ENCODE measurements at places on chromosomes 13 and 19.

- DNase-seq: peak; percentile 77
Measured at GRCh38 chr13:24922387-24922744, 158.4 kb downstream of the RNF17 start.

DNA sequence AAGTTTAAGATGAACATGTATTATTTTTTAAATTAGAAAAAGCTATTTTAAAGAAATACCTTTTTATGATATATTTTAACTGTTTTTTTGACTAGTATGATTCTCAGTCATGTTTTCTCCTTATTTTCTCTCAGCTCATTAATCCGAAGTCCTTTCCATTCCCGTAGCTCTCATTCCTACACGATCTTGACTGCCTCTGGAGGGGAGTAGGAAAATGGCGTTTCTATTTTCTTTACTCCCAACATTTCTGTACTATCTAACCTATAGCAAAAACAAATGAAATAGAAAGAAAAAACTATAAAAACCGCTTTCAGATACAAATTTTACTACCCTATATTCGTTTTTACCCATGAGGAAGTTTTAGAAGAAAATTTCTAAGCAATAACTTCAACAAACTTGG lies 343.8 kb downstream of the RBM26 start:
- no peak for DNase-seq

GRCh38 chr13:20127562-20128458 lies 33.0 kb downstream of the GJA3 start:
- DNase-seq: peak; percentile 84

DNA sequence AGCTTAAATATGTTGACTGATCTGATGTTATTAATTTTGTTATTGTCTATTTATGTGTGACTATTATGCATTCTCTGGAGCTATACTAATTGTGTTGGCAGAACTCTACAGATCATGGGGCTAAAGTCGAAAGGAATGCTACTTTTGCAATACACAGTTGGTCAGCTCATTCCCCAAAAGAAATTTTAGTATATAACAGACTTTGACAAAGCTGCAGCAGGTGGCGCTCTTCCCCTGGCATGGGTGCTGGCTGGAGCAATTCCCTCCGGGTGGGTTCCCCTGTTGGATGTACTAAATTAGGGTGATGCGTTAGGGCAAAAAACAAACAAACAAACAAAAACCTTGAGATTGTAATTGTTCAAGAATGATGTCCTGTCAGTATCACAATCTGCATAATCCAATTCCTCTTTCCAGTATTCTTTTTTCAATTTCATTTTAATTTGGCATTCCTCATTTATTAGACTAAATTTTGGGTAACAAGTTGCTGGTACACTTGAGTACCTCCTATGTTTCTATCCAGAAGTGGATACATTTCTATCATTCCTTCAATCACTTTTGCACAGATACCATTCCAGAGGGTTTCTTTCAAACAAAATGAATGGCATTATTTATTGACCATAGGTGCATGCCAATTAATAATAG lies 322.8 kb upstream of the EDNRB start:
- no peak for DNase-seq

DNA sequence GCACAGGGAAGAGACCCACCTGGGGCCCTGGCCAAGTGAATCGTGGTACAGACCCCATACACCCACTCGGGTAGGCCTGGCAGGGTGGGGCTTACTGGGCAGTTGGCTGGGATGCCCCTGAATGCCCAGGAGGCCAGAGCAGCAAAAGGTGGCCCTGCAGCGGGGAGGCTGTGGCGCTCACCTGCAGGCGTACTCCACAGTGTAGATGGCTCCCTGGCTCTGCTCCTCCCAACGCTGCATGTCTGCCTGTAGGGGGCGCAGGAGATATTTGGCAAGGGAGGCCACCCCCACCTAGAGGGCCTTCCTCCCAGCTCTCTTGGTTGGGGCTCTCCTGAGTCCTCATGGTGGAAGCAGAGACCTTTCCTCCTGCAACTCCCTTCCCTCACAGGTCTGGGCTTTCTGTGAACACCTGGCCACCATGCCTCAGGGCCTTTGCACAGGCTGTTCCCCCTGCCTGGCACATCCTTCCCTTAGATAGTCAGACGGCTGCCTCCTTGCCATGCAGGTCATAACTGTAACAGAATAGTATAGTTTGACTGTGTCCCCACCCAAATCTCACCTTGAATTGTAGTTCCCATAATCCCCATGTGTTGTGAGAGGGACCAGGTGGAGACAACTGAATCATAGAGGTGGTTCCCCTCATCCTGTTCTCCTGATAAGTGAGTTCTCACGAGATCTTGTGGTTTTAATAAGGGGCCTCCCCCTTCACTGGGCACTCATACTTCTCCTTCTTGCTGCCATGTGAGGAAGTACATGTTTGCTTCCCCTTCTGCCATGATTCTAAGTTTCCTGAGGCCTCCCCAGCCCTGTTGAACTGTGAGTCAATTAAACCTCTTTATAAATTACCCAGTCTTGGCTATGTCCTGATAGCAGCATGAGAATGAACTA lies 5.9 kb downstream of the BORCS8 start:
- no peak for DNase-seq

DNA sequence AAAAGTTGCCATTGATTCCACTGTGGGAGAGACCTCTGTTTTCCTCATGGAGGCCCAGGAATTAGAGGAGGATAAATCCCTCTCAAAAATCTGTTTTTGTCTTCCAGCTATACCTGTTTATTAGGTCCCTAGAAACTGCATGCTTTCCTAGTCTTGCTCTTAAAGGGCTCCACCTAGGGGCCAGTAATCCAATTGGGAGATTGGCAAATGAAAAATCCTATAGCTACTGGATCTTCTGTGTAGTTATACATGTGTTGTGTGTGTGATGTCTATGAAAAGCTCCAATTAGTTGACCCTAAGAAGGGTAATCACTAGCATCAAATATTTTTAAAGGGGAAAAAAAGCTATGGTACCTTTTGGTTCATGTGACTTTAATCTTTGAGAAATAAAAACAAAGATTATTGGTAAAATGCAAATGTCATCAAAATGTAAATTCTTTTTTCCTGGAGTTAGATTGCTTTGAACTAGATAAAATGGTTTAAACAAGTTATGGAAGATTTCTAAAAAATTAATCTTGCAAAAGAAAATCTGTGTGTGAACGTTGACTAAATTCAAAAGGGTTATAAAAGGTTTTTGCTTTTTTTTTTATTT lies 63.4 kb upstream of the C1QTNF9B start:
- DNase-seq: no peak

DNA sequence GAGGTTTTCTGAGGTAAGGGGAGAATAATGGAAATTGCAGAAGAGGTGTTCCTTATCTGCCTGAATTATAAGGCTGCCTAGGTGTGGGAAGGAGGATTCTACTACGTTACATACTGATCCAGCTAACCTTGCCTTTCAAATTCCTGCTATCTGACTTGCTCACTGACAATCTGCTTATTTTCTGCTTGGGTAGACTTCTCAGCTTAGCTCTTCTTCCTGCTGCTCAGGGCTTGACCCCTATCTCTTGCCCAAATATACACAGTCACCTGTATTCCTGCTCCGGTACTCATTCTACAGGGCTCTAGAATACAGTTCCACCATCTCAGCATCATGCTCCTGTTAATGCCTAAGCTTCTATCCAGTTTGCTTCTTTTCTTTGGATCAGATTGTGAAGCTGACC lies 1607.6 kb downstream of the OLFM4 start:
- no peak for DNase-seq

DNA sequence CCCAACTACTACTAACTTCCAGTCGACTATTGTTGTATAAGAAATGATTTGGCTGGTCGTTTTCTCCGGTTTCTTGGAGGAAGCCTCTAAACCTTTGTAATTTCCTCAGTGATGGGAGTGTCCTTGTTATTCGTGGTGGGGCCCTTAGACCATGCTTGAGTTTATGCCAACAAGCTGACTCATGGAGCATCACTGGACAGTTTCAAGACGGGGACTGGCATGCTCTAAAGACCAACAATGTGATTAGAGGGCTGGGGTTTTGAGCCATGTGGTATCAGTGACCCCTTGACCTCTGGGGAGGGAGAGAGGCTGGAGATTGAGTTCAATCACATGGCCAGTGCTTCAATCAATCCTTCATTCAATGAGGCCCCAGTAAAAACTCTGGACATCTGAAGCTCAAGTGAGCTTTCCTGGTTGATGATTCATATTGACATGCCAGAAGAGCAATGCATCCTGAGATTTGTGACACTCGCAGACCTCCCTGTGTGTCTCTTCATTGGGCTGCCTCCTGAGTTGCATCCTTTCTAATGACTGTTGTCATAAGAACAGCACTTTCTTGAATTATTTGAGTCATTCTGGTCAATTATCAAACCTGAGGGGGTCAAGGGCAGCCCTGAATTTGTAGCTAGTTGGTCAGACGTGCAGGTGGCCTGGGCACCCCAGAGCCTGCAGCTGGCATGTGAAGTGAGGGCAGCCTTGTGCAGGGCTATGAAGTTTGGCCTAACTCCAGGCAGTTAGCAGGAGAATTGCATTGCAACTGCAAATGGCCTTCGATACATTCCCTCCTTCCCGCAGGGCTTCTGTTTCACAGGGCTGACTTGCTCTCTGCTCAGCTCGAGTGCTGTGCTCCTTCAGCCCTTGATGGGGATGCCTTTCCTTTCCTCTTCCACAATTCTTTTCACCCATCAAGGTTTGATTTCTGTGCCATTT lies 246.5 kb downstream of the FGF9 start:
- DNase-seq: no peak

- DNase-seq: no peak
Measured at GRCh38 chr13:59774491-59774971, 389.2 kb downstream of the DIAPH3 start.

GRCh38 chr13:39676315-39676876 lies 20.9 kb downstream of the COG6 start:
- no peak for DNase-seq

DNA sequence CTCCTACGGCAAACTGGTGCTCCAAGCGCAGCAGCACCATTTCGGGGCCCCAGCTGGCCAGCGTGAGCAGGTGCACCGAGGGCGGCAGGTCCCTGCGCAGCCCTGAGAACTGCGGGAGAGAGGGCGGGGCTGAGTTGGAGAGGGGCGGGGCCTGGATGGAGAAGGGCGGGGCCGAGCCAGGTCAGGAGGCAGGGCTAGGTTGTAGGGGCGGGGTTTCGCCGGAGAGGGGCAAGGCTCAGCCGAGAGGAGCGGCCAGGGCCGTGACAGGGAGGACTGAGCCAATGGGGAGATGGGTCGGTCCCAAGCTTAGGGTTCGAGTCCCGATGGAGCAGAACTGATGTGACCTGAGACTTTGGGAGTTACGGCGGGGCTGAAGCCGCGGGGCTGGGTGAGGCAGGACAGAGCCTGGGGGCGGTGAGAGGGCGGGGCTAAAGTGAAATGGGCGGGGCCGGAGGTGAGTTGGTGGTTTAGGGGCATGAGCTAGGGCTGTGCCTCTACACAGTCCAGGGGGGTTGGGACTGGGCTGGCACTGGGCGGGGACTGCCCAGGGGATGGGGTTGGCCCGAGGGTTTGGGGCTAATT lies 19.0 kb downstream of the MAN2B1 start:
- DNase-seq: no peak

DNA sequence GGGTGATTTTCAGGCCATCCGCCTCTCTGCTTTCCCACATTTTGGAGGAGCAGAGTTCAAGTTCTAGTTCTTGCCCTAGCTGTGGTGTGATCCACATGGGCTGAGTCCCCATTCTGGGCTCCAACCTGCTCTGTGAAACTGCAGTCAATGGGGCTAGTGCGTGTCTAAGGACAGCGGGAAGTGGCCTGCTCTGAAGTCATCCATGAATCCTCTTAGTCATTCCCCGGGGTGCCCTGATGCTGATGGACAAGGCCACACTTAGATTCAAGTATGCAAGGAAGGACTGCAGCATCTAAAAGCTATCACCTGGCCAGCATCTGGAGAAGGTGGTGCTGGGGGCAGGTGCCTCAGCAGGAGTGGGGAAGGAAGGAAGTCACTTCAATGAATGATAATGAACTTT lies 94.6 kb downstream of the TSHZ3 start:
- DNase-seq: no peak

GRCh38 chr13:99296398-99296797 lies 10.8 kb downstream of the GPR183 start:
- no peak for DNase-seq

GRCh38 chr13:34155931-34156607 lies 338.1 kb downstream of the RFC3 start:
- no peak for DNase-seq

DNA sequence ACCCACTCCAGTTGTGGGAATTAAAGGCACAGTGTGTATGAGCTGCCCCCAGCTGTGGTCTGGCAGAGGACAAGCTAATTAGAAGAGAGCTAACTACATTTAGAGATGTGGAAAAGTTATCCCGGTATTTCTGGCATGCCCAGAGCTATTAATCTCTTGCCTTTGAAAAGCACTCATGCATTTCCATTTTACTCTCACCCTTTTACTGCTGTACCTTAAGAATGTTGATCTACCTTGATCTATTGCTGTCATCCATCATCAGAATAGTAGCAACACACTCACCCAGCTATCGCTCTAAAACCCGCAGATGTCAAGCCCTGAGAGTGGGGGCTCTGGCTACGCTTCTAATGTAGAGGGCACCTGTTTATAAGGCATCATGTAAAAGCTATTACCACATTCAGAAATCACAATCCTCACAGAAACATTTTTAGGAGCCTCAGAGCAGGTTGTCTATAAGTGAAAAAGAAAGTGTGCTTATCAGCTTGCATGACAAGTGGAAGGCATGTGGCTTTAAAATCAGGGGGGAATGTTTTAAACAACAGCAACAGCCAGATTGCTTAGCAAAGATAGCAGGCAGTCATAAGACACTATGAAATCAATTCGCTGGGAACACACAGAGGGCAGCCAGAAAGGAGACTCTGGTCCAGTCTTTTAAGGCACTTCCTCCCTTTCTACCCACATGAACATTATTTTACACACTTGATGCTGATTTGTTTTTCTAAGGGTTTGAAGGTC lies 224.2 kb upstream of the IRS2 start:
- DNase-seq: no peak

GRCh38 chr13:104895521-104895920 lies 1639.9 kb downstream of the EFNB2 start:
- DNase-seq: no peak

DNA sequence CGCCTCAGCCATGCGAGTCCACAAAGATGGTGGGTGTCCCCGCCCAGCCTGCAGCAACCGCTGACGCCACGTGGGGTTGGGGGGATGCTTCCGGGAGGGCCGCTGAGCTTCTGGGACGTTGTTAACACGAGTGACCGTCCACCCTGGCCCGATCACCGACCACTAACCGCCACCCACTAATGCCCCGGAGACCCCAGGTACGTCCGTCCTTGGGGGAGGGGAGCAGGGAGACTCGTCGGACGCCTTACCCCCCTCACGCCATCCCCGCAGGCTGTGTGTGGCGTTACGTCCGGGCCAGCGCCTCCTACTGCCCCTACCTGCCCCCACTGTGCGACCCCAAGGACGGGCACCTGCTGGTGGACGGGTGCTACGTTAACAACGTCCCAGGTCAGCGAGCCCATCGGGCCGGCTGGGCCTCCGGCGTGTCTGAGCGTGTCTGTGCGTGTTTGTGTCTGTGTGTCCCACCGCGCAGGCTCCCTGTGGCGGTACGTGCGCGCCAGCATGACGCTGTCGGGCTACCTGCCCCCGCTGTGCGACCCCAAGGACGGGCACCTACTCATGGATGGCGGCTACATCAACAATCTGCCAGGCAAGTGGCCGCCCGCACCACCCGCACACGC lies 21.3 kb downstream of the PNPLA6 start:
- DNase-seq: no peak

Data from coronary artery (tissue), 2 donors.